Stimulated activated naive CD8-positive, alpha-beta T cell treated with anti-CD3 and anti-CD28 coated beads, Interleukin-15, amount 100 ng/mL, for 72 hours (primary cell): ENCODE measurements at places on chromosomes 4 and X.

DNA sequence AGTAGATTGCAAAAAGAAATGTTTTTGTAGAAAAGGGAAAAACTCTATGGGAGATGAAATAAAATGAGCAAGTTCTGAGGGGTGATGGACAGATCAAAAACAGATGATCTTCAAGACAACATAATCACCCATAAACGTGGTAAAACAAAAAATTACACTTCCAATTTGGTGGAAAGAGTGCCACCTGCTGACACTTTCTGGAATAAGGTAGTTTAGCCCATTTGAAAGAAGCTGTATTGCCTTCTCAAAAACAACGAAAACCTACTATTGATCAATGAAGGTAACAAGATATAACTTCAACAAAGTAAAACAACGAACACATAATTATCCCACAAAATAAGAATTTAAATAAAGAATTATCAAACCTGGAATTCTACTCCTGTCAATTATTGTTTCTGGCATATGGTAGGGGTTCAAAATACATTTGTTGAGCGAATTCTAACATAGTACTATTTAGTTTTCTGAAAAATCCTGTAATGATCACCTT lies 2.5 kb downstream of the COQ2 start:
- peak; percentile 62 for DNase-seq

GRCh38 chr4:130814896-130815295 lies 1718.9 kb downstream of the C4orf33 start:
- DNase-seq, result no peak

DNA sequence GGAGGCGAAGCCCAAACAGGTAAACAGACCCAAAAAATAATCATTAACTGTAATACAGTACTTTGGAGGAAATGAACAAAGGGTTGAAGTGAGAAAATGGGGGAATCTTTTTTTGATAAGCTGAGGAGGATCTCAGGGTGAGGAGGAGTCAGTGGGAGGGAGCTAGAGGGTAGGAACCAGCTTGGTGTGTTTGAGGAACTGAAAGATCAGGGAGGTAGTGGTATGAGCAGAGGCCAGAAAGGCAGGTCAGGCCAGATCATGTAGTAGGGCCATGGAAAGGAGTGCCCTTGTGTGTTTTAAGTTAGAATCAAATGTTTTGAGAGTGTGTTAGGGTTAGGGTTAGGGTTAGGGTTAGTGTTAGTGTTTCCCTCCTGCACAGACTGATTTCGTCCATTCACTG lies 48.8 kb downstream of the PPP2R2C start:
- no peak for DNase-seq

GRCh38 chr4:150080337-150080736 lies 2.1 kb downstream of the DCLK2 start:
- no peak for DNase-seq

- DNase-seq, result no peak
Measured at GRCh38 chr4:142544039-142544438, 302.1 kb downstream of the INPP4B start.

DNA sequence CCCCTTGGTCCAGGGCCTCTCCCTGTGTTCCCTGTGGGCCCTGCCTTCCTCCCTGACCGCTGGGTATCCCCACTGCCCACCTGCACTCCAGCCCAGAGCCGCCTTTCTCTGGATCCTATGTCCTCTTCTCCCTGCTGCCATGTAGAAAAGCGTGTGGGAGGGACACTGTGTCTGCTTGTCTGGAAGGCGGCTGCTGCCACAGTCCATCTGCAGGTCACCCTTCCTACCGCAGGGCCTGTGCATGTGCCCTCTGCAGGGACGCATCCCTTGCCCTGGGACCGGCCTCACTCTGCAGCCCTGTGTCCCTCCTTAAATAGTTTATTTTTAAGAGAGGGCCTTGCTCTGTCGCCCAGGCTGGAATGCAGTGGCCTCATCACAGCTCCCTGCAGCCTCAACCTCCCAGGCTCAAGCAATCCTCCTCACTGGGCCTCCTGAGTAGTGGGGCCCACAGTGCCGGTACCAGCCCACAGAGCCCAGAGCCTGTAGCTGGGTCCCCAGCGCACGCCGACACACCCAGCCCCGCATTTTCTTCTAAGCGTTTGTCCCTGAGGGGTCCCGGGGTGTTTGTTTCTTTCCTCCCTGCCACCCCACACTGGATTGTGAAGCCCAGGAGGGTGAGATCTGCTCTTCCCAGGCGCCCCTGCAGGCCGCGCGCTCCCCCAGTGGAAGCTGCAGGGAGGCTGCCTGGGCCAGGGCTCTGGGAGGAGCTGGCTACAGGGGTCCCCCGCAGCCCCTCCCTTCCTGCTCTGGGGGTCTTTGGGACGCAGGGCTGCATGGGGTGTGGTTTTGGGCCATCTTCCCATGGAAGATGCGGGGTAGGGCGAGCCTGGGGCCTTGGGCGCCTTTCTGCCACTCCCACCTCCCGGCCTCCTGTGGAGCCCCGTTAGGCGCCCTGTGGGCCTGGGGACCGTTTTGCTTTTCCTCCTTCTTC lies 12.8 kb upstream of the NAT8L start:
- no peak for DNase-seq

DNA sequence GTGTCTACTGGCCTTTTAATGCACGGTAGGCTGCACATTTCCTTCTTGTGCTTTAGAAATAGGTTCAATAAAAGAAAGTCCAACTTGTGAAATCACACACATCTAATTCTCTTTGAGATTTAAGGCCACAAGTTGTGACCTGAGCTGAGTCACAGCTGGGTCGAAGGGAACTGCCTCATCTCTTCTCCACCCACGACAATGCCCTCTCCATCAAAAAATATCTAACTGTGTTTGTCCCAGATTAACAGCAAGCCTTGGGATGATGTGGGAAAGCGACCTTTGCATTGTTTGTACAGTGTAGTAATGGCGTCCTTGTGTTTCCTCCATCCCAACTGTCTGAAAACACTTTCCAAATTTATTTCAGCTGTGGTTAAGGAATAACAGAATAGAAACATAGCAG lies 168.9 kb downstream of the AMELX start:
- DNase-seq, result no peak

- DNase-seq, result no peak
Measured at GRCh38 chr4:11799196-11799595, 370.5 kb upstream of the HS3ST1 start.

DNA sequence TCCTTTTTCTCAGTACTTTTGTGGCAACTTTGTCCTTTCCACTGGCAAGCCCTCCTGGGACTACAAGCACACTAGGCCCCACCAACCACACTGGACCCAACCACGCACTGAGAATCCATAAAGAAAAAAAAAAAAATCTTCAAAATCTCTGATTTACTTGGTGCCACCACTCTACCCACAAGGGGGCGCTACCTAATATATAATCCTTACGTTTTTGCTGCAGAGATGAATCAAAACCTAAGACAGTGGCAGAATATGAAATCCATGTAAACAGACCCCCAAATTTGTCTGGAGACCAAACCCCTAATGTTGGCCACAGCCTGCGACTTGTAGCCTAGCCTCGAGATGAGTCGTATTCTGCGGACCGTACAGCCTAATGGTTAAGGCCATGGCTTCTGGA lies 63.5 kb upstream of the ARHGAP36 start:
- DNase-seq, result peak; percentile 8

DNA sequence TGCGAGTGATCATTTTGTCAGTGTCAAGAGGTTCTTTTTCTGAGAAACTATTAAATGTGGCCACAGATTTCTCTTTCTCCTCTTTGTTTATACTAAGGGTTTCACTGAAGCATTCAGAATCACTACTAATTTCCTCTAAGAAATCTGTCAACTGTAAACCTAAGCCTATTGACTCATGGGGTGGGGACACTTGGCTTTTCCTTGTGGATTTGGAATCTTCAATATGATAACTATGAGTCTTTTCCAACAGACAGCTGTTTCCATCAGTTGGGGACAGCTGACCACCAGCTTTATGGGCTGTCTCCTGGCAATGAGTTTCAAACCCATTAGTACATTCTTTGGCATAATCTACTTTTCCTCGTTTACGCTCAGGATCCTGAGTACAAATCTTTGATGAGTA lies 13.8 kb downstream of the PGRMC1 start:
- DNase-seq, result no peak

GRCh38 chrX:66013194-66013816 lies 26.6 kb downstream of the VSIG4 start:
- no peak for DNase-seq

DNA sequence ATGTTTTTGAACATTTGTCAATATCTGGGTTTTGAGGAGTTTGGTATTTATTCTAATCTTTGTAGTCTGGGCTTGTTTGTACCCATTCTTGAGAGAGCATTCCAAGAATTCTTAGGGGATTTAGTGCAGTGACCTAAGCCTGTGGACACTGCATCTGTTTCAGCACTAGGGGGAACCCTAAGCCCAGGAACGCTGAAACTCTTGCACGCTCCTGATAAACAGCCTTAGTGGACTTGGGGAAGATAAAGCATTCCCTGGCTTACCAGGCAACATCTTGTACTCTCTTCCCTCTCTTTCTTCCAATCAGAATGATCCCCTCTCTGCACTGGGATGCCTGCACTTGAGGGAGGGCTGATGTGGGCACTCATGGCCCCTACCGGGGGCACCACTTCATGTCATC lies 654.9 kb upstream of the HTR2C start:
- DNase-seq, result no peak

DNA sequence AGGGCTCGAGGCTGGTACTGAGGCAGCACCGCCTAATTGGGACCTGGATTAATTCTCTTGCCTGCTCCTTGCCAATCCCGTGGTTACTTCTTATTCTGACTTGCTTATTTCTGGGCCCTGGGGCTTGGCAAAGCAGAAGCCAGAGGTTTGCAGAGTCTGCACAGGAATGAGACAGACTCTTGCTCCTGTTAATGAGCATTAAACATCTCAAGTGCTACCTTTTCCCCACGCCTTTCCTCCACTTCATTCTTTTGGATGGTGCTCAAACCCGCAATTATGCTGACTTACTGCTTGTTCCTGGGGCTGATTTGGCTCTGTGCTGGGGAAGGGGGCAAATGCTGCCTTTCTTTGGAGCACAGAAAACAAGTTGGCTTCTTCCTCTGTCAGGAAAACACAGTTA lies 16.5 kb upstream of the STOX2 start:
- DNase-seq, result no peak

- DNase-seq, result no peak
Measured at GRCh38 chrX:3807906-3808305, 94.5 kb upstream of the PRKX start.

GRCh38 chr4:14883661-14884060 lies 118.6 kb upstream of the CPEB2 start:
- DNase-seq, result no peak

DNA sequence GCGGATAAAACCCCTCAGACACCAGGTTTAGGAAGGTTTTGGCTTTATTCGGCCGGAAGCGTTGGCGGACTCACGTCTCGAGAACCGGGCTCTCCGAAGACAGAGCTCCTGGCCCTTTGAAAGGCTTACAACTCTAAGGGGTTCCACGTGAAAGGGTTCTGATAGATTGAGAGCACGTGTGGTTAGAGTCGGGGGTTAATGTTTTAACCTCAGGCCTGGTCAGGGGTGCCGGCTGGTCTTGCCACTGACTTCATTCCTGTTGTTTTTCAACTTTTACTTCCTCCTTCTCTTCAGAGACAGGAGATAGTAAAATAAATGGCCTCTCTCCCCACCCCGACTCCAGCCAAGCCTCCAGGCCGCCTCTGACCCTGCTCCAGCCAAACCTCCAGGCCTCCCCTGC lies 4.7 kb upstream of the ASMT start:
- DNase-seq, result no peak

DNA sequence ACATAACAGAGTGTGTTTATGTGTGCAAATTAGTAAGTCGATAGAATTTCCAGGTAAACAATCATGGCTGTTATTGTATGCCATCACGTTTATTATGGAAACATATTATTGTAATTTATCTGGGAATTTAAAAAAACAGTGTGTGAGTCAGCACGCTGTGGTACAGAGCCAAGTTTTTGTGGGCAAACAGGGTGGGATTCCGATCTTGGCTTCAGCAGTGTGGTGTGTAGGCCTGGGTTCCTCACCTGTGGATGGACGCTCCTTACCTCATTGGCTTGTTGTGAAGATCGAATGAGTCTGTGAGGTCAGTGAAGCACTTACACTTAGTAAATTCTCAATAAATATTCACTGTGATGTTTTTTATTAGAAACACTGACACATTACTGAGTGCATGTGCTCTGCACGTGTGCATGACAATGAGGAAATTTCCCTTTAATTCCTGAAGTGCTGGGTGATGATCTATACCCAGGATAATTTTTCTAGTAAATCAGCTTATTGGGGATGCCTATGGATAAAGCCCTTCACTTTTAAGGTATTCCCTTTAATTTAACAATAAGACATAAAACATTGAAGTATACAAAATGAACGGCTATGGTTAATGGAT lies 36.4 kb downstream of the SLIT2 start:
- DNase-seq, result no peak

- no peak for DNase-seq
Measured at GRCh38 chrX:68726366-68726765, 78.9 kb downstream of the STARD8 start.

DNA sequence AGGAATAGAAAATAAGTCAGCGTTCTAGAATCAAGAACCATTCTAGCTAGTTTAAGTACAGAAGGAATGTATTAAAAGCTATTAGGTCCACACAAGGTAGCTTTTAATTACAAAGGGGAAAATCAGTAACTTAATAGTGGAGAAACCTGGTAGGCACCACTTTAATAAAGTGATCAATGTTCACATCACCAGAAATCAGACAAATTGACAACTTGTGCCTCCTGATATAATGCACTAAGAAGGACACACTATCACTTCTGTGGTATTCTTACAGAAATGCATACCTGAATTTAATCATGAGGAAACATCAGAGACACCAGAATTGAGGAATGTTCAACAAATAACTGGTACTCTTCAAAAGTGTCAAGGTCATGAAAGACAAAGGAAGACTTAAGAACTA lies 54.9 kb downstream of the NYX start:
- no peak for DNase-seq

- no peak for DNase-seq
Measured at GRCh38 chrX:56975611-56976010, 19.7 kb downstream of the SPIN3 start.

- DNase-seq, result no peak
Measured at GRCh38 chrX:27997622-27998021, 16.4 kb upstream of the DCAF8L1 start.

- no peak for DNase-seq
Measured at GRCh38 chrX:107288676-107289075, 82.3 kb downstream of the DNAAF6 start.

- DNase-seq, result no peak
Measured at GRCh38 chrX:52437212-52437611, 58.4 kb upstream of the XAGE1A start.

DNA sequence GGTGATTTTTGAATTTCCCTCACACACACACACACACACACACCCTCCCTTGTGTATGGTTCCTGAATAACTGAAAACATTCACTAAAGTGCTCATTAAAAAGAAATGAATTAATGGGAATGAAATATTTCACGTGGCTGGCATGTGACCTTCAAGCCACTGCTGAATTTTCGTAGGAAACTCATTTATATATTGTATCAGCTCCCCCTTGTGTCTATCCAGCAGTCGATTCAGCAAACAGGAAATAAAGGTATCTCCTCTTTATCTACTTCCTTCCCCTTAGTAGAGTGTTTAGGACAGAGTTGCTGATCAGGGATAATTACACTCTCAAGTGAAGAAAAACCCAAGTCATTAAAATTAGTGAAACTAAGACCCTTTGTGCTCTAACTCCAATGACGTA lies 912.6 kb upstream of the LCORL start:
- no peak for DNase-seq
